ENCODE measurements at places on chromosomes 6 and 20.

DNA sequence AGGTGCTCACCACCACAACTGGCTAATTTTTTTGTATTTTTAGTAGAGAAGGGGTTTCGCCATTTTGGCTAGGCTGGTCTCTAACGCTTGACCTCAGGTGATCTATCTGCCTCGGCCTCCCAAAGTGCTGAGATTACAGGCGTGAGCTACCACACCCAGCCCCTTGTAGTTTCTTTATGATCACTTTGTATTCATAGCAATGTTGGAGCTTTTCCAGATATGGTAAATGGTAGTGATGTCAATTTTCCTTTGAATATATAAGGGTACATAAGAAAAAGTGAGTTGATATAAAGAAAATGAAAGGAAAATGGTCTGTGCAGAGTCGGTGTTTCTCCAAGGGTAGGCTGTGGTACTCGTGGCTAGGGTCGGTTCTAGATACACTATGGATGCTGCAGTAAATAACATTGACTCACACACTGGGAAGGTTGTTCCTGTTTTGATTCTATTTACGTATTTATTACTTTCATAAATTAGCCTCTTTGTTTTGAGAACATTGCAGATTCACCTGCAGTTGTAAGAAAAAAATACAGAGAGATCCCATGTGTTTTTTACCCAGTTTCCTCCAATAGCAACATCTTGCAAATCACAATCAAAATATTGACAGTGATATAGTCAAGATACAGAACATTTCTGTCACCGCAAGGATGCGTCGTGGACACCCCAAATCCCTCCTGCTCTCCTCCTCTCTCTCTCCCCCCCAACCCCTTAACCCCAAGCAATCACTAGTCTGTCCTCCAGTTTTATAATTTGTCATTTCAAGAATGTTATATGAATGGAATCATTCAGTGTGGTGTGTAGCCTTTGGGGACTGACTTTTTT is 2.5 kb downstream of the ZNF831 start:
- no peak for DNase-seq

DNA sequence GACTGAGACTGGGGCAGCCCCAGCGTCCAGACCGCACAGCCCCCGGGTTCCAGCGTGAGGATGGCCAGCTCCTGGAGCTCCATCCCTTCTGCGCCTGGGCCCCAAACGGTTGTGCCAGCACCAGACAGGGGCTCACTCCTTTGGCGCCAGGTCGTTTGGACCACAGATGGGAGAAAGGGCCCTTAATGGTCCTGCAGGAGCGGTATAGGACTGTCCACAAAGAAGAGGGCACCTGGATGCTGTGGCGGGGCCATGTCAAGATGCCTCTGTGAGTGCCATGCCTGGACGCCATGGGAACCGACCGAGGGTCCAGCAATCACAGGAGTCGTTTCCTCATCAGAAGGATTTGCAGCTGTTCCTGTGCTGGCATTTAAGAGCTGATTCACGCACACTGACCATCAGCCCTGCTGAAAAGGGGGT is 82.7 kb downstream of the DLL1 start:
- no peak for DNase-seq

GRCh38 chr6:28489366-28490204 is 26.0 kb downstream of the GPX6 start:
- DNase-seq, result peak; percentile 79

GRCh38 chr6:159934181-159934580 is 34.7 kb upstream of the IGF2R start:
- DNase-seq, result peak; percentile 48

DNA sequence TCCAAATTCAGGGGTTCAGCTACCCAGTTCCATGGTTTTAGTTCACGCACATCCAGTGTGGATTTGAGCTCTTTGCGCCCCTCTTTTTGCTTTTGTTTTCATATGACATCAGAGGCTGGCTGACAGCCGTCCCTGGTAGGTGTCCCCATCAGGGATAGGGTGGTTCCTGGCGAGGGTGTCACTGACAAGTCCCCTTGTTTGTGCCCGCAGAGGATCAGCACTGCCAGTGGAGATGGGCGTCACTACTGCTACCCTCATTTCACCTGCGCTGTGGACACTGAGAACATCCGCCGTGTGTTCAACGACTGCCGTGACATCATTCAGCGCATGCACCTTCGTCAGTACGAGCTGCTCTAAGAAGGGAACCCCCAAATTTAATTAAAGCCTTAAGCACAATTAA is 58.0 kb downstream of the GNAS start:
- DNase-seq, result no peak

GRCh38 chr6:87045521-87046075 is 49.3 kb downstream of the CGA start:
- no peak for DNase-seq

DNA sequence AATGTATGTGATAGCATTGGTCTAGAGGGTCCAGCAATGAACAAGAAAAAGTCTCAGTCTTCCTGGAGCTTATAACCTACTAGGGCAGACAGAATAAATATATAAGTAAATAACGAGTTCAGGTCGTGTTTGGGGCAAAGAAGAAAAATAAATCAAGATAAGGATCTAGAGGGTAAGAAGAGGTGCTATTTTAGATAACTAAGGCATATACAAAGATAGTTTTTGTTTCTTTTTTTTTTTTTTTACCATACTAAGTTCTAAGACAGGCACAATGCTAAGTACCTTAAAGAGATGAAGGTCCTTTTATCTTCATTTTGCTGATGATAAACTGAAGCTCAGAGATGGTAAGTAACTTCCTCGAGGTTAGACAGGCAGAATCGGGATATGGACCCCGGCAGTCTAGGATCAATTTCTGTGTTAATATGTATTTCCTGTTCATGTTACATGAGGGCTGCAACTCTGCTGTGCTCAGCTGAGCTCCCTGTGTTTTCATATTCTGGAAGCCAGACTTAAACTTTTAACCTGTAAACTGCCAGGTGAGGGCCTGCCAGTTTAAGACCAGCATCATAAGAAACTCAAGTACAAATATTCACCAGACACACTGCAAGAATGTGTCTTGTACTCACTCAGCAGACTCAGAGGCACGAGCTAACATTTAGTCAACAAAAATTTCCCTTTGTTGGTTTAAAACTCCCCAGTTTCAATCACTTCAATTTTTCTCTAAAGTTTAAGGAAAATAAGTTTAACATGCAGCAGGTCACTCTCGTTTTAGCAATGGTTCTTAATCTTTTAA is 23.3 kb downstream of the SESN1 start:
- DNase-seq, result no peak

DNA sequence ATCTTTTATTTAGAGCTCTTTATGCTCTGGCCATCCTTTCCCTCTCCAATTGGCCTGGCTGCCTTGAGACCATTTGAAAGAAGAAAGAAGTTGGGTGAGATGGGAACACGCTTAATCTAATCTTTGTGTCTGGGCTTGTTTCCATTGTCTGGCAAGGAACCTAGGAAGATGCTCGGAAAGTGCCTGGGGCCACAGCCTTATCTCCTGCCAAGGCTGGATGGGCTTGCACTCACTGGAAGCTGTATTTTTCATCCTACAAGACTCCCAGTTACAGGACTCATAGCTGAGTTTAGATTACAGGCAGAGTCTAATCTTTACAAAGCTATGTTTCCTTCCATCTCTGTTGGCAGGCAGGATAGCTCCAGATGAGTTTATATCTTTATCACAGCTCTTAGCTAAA is 33.1 kb upstream of the CDYL start:
- no peak for DNase-seq

DNA sequence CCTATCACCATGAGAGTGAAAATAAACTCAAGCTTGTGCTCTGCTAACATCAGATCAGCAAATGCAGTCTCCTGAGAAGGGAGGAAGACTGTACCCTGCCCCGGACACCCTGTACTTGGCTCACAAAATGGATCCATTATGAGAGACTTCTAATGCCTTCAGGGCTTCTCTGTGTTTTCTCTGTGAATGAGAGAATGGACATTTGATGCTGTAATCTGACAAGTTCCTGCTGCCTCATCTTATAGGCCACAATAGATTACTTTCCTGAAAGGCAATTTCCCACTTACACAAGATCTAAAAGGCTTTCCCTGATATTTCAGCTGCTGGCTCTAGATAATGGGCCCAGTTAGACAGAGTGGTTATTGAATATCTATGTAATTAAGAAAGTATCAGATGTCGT is 117.2 kb downstream of the OTOR start:
- no peak for DNase-seq

DNA sequence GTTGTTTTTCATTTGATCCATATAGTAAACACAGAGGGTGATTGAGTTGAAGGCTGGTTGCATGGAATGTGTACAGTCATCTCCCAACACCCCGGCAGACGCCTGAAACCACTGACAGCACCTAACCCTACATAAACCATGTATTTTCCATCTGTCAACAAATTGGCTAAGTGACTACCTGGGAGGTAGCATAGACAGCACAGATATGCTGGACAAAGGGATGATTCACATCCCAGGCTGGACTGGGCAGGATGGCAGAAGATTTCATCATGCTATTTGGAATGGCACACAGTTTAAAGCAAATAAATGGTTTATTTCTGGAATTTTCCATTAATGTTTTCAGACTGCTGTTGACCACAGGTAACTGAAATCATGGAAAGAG is 4.4 kb upstream of the VIP start:
- peak; percentile 4 for DNase-seq

GRCh38 chr6:139856562-139856961 is 482.1 kb upstream of the CITED2 start:
- no peak for DNase-seq

DNA sequence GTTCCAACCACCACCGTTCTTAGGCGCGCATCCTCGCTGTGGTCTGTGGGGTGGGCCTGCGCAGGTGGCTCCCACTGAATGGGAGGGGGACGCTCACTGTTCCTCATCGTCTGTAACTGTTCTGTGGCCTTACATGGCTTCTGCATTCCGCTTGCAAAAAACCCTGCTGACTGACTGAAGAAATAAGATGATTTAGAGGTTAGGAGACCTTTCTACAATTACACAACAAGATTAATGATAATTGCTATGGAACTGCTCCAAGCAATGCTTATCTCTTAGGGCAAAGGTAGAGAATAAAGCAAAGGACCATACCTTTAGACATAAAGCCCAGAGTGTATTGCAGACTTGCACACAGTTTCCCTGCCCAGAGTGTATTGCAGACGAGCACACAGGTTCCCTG is 14.4 kb upstream of the DACT2 start:
- DNase-seq, result no peak

DNA sequence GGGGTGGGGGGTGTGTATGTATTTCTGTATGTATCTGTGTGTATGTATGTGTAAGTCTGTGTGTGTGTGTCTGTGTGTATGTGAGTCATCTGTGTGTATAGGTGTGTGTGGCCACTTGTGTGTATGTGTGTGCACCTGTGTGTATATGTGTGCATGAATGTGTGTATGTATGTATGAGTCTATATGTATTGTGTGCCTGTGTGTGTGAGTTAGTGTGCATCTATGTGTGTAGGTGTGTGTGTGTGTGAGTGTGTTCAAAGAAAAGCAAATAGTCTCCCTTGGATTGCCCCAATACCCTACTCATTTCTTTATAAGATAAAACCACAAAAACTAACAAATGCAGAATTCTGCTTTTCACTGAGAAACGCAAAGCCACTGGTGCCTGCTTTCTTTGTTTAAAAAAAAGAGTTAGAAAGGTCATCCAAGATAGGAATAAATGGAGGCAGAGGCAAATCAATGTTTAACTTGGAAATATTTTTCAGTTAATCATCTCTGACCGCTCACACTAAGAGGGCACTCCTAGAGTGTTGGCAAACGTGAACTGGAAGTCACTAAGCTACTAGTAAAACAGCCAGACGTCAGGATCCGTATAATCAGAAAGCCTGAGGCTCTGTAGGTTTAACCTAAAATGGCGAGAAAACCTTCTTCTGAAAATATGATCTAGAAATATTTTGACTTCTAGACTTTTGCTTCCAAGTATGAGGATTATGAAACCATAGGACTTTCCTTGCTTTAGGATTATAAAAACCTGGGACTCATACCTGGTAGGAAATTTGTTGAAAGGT is 37.4 kb upstream of the JAG1 start:
- no peak for DNase-seq

DNA sequence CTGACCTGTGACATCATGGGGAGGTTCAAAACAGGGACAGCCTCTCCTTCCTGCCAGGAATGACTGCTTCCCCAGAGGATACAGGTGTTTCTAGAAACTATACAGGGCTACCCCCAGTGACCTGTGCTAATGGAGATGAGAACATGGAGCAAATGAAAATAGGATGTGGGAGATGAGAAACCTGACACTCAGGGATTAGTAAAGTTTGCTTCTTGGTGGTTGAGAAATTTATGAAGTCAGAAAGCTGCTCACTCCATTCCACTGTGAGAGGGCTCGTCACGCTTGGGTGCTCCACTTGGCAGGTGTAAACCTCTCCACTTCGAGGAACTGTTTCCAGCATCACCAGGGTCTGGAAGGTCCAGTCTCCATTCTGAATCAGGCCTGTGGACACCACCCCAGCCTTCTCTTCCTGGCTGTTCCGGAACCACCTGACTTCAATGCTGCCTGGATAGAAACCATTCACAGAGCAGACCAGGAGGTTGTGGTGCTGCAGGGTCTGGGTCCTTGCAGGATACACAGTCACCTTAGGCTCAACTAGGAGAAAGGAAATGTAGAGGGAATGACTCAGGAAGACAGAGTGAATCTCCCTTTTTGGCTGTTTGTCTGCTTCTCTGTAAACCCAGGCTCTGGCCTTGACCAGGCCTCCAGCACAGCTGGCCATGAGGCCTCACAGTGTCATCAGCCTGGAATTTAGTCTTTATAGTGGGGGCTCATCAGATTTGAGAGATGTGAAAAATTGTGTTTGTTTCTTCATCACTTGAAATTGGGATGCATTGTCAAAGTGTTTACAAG is 10.8 kb downstream of the HLA-DRB5 start:
- DNase-seq, result no peak

DNA sequence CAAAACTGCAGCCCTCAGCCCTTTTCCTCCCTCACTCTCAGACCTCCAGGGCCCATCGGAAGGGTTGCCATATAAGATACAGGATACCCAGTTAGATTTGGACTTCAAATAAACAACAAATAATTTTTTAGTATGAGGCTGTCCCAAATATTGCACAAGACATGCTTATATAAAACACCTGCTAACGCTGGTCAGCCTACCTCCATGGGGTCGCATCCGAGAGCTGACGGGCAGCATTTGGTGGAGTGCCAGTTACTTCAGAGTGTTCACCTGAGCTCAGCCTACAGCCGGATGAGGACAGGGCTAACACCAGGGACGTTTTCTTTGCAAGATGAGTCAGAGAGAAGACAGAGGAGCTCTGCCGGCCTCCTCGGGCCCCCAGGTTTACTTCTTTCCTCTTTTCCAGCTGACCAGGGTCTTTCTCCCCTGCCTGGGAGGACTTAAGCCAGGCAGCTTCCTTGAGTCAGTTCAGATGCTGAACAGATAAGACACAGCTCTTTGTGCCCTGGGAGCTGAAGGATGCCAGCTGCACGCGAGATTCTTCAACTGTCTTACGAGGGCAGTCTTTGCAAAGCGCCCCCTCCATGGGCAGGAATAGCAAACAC is 141.2 kb upstream of the KCNG1 start:
- no peak for DNase-seq

GRCh38 chr6:96755096-96755495 is 82.2 kb downstream of the GPR63 start:
- no peak for DNase-seq

- DNase-seq, result no peak
These were observed 92.2 kb downstream of the CEP57L1 start for GRCh38 chr6:109187399-109188114.

GRCh38 chr6:13397359-13398068 is 69.2 kb upstream of the TBC1D7 start:
- DNase-seq, result no peak

GRCh38 chr6:8549074-8549790 is 113.9 kb upstream of the SLC35B3 start:
- no peak for DNase-seq

Data from brain microvascular endothelial cell (primary cell).